Right atrium auricular region (tissue), 2 donors: ENCODE measurements at places on chromosomes 2 and 18. TPM values are rescaled to one million over a fixed set of nuclear protein-coding genes. Genes with fewer than 3 reads are reported as not detected.

DNA sequence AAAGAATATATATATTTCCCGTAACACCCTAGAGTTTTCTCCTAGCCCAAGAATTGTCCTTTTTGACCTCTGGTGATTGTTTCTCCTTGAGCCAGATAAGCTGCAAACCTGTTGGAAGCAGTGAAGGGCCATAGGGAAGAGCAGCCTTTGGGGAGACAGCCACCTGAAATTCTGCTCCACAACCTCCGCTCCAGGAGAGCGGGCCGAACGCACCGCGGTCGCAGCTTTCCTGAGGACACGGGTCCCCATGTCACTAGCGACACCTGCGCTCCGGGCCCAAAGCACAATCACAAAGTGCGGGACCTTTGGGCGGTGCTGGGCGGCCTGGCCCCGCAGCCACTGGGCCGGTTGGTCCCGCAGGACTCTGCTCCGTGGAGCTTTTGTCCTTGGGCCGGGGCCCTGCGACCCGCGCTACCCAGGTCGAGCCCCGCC, 557 bp upstream of the DSG2 start:
- H3K27me3 ChIP-seq, result no peaks in the 10 kb centered on the region
- H3K4me1 ChIP-seq, result no peaks in the 10 kb centered on the region
- H3K27ac ChIP-seq, result peak overlapping the region; percentile 83
- H3K36me3 ChIP-seq, result no peaks in the 10 kb centered on the region

DNA sequence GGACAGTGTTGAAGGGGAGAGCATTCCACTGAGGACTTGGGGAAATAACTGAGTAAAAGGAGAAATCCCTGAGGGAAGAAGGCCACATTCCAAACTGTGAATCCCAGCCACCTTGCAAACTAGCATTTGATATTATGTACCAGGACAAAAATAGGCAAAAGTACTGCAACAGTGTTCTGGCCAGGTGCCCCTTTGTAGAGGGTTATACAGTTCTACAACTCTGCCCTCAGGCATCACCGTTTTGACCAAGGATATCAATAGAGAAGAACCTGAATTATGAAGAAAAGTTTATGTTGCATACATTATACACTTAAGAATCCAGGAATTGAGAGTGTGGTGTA, 20.6 kb upstream of the CAVIN2 start:
- no peaks in the 10 kb centered on the region for H3K4me1 ChIP-seq
- H3K4me3 ChIP-seq, result no peak overlapping the region
- peak overlapping the region; percentile 78 for H3K27ac ChIP-seq
- no peak for DNase-seq

DNA sequence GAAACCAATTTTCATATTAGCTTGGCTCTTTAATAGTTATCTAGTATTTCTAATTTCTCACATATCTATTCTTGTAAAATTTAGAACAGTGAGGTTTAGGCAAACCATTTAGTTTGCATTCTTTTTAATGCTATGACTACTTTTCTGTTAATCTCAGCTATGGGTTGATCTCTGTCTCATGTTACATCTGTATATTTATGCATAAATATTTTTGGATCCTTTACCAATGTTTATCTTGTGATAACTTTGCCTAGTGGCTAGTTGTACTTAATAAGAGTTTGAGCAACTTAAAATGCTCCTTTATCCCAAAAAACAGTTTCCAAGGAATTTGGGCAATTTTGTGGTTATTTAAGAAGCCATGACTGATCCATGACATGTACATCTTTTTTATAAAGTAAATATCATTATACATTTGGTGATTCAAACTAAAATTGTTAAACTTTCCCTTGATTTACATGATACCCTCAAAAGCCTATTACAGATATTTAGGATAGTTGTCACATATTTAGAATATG, 86.3 kb downstream of the R3HDM1 start:
- peaks cover 5% of the 10 kb centered on the region for H3K36me3 ChIP-seq
- H3K4me1 ChIP-seq, result no peaks in the 10 kb centered on the region
- H3K27me3 ChIP-seq, result no peaks in the 10 kb centered on the region
- no peak overlapping the region for H3K27ac ChIP-seq
- DNase-seq, result no peak

GRCh38 chr2:32358111-32358482, 1.3 kb downstream of the BIRC6 start:
- H3K4me3 ChIP-seq, result peak overlapping the region; percentile 93
- H3K27me3 ChIP-seq, result no peaks in the 10 kb centered on the region
- no peaks in the 10 kb centered on the region for H3K36me3 ChIP-seq
- no peak for DNase-seq
- peaks cover 29% of the 10 kb centered on the region for H3K4me1 ChIP-seq

- no peaks in the 10 kb centered on the region for H3K36me3 ChIP-seq
- H3K27me3 ChIP-seq, result no peaks in the 10 kb centered on the region
- H3K4me3 ChIP-seq, result no peak overlapping the region
- DNase-seq, result no peak
Observed at GRCh38 chr2:174877301-174877700, 113.0 kb upstream of the CHRNA1 start.

DNA sequence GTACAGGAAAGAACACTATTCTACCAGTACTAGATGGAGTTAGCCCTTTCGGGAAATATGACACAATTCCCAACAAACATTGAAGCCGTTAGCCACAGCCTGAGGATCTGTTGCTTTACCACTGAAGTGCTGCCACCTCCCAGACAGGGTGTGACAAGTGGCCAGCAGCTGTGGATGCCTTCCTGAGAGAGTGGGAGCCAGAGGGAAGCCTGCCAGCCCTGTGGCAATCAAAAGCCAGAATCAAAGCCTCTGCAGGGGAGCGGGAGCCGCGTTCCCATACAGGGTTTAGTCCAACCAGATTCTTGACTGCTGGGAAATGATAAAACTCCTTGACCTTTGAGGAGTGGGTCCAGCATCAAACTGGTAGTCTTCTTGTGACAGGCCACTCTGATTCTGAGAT, 38.0 kb downstream of the SLC4A1AP start:
- no peaks in the 10 kb centered on the region for H3K4me1 ChIP-seq
- no peak for DNase-seq
- no peaks in the 10 kb centered on the region for H3K36me3 ChIP-seq

GRCh38 chr2:43609290-43609918, 13.6 kb upstream of the THADA start:
- H3K27ac ChIP-seq, result no peak overlapping the region
- no peaks in the 10 kb centered on the region for H3K36me3 ChIP-seq
- H3K27me3 ChIP-seq, result no peaks in the 10 kb centered on the region
- H3K4me1 ChIP-seq, result no peaks in the 10 kb centered on the region
- DNase-seq, result no peak

DNA sequence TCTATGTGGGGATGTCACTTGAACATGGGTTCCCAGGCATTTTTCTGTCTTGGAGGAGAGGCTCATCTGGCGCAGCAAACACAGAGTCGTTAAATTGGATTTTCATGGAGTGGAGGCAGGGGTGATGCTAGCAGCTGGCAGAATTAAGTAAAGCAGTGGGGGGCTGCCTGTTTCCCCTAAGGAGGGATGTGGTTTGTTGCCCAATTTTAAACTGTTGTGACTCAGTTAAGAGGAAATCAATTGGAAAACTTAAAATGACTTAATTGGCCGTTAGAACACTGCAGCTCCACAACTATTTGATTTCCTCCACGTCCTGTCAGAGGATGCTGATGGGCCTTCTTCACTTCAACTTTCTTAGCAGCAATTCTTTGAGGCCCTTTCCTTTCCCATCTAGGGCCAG, 354.1 kb upstream of the ATP5MC3 start:
- no peak for DNase-seq
- H3K36me3 ChIP-seq, result no peaks in the 10 kb centered on the region
- no peaks in the 10 kb centered on the region for H3K27me3 ChIP-seq

Gene ARHGAP28
- 3.0 TPM for total RNA-seq
